ENCODE measurements at places on chromosomes 3 and 15. TPM values are rescaled to one million over a fixed set of nuclear protein-coding genes. Genes with fewer than 3 reads are reported as not detected.

FETUB gene
- 0.26 TPM for total RNA-seq

ANKUB1 gene
- total RNA-seq: not detected

CPLX3 gene
- not detected for total RNA-seq

BCL6 gene
- 7.2 TPM for total RNA-seq

EPHB3 gene
- total RNA-seq: 0.23 TPM

TRIM42 gene
- not detected for total RNA-seq

ZNF502 gene
- 1.4 TPM for total RNA-seq
